ENCODE measurements at places on chromosomes 2 and 18.

- H3K4me3 ChIP-seq = no peak overlapping the region
- DNase-seq = no peak
- H3K27me3 ChIP-seq = no peaks in the 10 kb centered on the region
These were observed 24.2 kb downstream of the CTIF start for GRCh38 chr18:48563027-48563426.

DNA sequence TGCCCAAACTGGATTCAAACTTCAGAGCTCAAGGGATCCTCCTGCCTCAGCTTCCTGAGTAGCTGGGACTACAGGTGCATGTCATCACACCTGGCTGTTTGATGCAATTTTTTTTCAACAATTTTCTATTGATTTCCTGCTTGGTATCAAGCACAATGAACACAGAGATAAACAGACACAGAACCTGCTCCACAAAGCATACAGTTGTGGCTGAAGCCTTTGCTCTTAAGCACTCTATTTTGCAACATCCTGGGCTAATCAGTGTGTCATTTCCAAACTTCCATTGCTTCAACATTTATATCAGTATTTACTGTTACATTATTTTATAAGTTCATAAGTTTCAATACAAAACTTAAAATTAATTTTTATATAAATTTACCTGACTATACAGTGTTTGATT, 79.4 kb downstream of the NEB start:
- H3K27ac ChIP-seq = no peak overlapping the region
- no peak overlapping the region for H3K4me3 ChIP-seq
- no peaks in the 10 kb centered on the region for H3K36me3 ChIP-seq
- DNase-seq = no peak

DNA sequence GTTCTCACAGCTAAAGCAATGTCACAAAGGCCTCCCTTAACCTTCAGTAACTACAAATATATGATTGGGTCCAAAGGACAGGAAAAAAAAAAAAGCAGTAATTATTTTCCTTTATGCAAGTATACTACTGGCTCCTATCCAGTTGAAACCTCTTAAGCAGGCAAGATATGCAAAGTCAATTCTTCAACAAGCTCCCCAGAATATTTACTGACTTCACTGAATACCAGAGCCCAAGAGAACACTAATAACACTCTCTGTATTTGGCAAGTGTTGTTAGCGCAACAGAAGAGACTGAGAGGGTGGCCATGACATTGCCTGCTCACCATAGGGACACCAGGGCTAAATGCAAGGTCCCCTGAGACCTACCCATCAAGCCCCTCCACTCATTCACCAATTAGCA, 74.5 kb downstream of the AP1S3 start:
- no peak overlapping the region for H3K4me3 ChIP-seq
- no peak overlapping the region for H3K27ac ChIP-seq
- no peaks in the 10 kb centered on the region for H3K27me3 ChIP-seq
- peak; percentile 64 for DNase-seq
- no peaks in the 10 kb centered on the region for H3K36me3 ChIP-seq

GRCh38 chr2:20113986-20114938, 62.8 kb upstream of the LAPTM4A start:
- peaks cover 4% of the 10 kb centered on the region for H3K4me1 ChIP-seq
- no peak overlapping the region for H3K27ac ChIP-seq
- DNase-seq = no peak
- no peaks in the 10 kb centered on the region for H3K36me3 ChIP-seq
- no peak overlapping the region for H3K4me3 ChIP-seq
- no peaks in the 10 kb centered on the region for H3K27me3 ChIP-seq

- peaks cover 5% of the 10 kb centered on the region for H3K4me1 ChIP-seq
- no peaks in the 10 kb centered on the region for H3K36me3 ChIP-seq
- no peak overlapping the region for H3K27ac ChIP-seq
- no peak for DNase-seq
These were observed 67.2 kb downstream of the CUL3 start for GRCh38 chr2:224517963-224518362.

DNA sequence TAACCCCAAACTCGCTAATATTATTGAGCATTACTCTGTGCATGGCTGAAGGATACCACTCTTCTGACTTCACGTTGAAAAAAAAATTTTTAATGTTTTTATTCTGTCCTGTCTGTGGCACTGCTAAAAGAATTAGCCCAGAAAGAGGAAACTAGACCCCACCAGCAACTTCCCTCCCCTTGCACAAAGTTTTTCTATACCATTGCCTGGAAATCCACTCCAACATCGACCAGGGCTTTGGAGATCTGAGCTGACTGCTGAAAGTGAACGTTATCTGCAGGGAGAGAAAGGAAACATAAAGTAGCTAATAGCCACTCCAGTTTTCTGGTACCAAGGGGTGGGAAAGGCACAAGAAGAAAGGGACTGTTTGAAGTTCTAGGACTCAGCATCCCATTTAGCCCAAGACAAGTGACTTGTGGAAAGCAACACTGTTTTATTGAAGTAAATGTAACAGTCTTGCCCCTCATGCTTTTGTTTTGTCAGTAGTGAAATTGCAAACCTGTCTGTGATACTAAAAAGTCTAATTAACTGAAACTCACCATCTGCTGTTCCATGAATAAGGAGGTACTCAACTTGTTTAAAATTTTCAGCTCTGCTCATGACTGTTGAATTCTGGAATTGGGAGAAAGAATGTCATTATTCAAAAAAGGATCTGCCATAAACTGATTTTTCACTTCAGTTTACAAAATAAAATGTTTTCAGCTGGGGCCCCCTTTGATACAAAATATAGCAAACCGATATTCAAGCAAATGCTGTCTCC, 79.1 kb downstream of the DPP4 start:
- H3K4me3 ChIP-seq = no peak overlapping the region
- peaks cover 12% of the 10 kb centered on the region for H3K4me1 ChIP-seq
- no peak for DNase-seq
- peaks cover 2% of the 10 kb centered on the region for H3K36me3 ChIP-seq

DNA sequence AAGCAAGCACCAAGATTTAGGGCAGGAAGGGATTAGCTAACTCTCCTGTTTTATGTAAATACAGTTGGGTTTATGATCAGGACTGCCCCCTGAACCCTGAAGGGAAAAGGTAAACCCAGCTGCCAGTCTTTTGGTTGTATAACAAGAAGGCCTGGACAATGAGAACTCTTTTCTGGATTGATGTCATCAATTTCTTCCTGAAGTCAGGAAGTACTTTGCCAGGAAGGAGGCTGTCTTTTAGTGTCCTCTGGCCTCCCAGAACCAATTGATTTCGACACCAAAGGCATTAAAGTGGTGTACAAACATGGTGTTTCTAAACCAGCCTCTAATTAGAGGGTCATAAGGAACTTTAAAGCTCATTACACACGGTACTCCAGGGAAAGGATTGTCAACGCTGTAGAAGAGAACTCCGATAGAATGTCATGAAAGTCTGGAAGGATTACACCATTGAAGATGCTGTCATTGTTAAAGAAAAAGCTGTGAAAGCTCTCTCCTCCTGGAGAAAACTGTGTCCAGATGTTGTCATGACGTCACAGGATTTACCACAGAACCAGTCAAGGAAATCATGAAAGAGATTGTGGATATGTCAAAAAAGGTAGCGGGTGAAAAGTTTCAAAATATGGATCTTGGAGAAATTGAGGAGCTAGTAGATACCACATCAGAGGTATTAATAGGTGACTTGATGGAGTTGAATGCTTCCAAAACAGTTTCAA, 78.8 kb downstream of the ANKRD12 start:
- no peak overlapping the region for H3K4me3 ChIP-seq
- H3K4me1 ChIP-seq = no peaks in the 10 kb centered on the region
- no peak for DNase-seq
- peaks cover 16% of the 10 kb centered on the region for H3K36me3 ChIP-seq
- H3K27ac ChIP-seq = no peak overlapping the region
- H3K27me3 ChIP-seq = no peaks in the 10 kb centered on the region
